ENCODE measurements at places on chromosomes 5 and 9.

- no peak for DNase-seq
Measured at GRCh38 chr9:98686961-98687855, 21.5 kb downstream of the GABBR2 start.

GRCh38 chr5:140311011-140311467 is 8.1 kb upstream of the PFDN1 start:
- DNase-seq: no peak

- no peak for DNase-seq
Measured at GRCh38 chr9:1094749-1095148, 44.6 kb downstream of the DMRT2 start.

DNA sequence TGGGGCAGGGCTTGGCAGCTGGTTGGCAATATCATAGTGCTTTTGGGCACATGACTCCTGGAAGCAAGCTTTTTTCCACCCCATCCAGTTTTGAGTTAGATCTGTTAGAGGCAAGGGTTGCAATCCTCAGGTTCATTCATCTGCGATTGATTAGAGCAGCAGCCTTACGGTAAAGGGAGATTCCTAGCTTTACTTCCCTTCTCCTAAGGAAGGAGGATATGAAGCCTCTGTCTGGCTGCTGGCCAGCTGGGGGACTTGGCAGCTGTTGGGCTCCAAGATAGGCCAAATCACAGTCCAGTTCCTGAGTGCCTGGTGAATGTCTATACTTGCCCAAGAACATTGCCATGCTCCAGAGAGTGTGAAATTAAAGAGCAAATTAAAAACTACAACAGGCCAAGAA is 113.4 kb upstream of the CCNH start:
- no peak for DNase-seq

- DNase-seq: no peak
Measured at GRCh38 chr5:162128117-162128516, 60.5 kb downstream of the GABRG2 start.

GRCh38 chr9:28155671-28156070 is 582.4 kb upstream of the C9orf72 start:
- no peak for DNase-seq

DNA sequence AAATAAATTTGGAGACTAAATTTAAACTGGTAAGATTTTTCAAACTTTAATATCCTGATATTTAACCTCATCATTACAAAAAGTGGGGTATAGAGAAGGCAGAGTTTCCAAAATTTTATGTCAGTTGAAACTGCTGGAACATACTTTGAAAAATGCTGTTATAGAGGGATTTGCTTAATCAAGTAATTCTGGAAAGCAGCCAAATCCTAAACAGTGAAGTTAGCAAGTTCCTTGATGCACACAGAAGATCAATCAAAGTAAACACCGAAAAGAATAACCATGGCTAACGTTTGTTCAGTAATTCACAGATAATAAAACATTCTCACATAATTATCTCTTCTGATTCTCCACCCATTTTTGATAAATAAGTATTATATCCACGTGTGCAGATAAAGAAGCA is 8.1 kb upstream of the PRR16 start:
- DNase-seq: no peak

DNA sequence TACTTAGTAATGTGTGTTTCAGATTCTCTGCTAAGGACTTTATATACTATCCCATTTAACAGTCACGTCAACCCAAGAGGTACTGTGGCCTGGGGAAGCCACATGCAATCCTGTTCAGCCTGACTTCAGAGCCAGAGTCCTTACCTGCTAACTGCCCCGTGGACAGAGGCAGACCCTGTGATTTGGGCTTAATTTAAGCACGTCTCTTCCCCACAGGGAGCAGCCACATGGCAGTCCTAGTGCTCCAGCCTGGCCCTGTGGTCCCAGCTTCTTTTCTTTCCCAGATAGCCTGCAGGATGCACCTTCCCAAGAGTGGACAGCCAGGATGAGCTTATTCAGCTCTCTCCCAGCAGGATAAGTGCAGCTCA is 71.5 kb downstream of the PDE8B start:
- DNase-seq: no peak

GRCh38 chr9:14302405-14302804 is 11.5 kb downstream of the NFIB start:
- no peak for DNase-seq

GRCh38 chr9:126373241-126373640 is 46.6 kb downstream of the MVB12B start:
- DNase-seq: no peak

GRCh38 chr9:673264-673965 is 168.1 kb upstream of the DMRT1 start:
- no peak for DNase-seq

- DNase-seq: no peak
Measured at GRCh38 chr5:91416491-91416890, 33.4 kb upstream of the ARRDC3 start.

Measured in activated CD4-positive, alpha-beta T cell treated with anti-CD3 and anti-CD28 coated beads for 4 hours (primary cell).